ENCODE measurements at places on chromosomes 16 and 17.
A peak's percentile ranks its signal among the peaks of the same experiment; 100 is the strongest.

GRCh38 chr17:35448214-35448898, at the start of gene SLFN13:
Gene SLFN13, minus strand, starts transcription at chr17:35448766. Its CDS starts 3,086 bp downstream, at chr17:35445680.
- DNase-seq = peak; percentile 73

GRCh38 chr17:11935734-11936406, 61.4 kb downstream of the ZNF18 start:
- no peak for DNase-seq

DNA sequence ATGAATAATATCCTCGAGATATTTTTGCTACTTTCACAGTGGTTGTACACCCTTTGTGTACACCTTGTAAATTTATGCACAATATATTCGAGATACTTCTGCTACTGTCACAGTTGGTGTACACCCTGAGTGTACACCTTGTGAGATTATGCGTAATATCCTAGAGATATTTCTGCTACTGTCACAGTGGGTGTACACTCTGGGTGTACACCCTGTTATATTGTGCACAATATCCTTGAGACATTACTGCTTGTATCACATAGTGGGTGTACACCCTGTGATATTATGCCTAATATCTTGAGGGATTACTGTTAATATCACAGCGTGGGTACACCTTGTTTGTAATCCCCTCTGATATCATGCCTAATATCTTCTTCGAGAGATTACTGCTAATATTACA, 7.2 kb upstream of the NUDT7 start:
- DNase-seq = no peak

GRCh38 chr16:47461598-47462266, 601 bp downstream of the PHKB start:
- no peak for DNase-seq

DNA sequence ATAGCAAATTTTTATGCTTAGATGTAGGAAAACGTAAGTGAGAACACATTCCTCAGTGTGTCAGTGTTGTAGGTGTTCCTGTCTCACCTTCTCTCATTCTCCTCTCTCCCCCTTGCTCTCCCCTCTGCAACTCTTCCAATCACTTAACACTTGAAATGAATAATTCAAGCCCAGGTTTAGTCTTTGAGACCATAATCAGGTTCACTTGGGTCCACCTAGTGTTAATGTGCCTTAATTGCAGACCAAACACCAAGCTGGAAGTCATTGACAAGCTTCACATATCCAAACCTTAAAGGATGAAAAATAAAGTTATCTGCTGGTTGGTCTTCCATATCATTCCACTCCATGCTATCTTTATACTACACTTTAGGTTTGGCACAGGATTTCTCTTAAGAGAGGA, 37.0 kb downstream of the STXBP4 start:
- no peak for DNase-seq

DNA sequence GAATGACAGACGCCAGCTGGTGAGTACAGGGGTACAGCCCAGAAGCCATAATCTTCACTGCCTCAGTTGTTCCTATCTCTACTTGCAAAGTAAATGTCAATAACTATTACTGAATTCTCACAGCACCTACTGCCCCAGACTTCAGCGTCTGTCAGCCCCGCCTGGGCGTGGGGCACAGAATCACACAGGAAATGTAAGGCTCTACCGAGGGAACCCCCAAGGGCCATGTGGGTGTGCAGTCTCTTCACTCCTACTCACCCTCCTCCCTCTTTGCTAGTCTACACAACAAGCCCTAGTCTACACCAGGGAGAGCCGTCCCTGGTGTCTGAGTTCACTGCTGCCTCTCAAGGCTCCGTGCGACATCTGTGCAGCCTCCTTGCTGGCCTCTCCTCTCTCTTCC, 4.5 kb downstream of the NPTX1 start:
- no peak for DNase-seq

DNA sequence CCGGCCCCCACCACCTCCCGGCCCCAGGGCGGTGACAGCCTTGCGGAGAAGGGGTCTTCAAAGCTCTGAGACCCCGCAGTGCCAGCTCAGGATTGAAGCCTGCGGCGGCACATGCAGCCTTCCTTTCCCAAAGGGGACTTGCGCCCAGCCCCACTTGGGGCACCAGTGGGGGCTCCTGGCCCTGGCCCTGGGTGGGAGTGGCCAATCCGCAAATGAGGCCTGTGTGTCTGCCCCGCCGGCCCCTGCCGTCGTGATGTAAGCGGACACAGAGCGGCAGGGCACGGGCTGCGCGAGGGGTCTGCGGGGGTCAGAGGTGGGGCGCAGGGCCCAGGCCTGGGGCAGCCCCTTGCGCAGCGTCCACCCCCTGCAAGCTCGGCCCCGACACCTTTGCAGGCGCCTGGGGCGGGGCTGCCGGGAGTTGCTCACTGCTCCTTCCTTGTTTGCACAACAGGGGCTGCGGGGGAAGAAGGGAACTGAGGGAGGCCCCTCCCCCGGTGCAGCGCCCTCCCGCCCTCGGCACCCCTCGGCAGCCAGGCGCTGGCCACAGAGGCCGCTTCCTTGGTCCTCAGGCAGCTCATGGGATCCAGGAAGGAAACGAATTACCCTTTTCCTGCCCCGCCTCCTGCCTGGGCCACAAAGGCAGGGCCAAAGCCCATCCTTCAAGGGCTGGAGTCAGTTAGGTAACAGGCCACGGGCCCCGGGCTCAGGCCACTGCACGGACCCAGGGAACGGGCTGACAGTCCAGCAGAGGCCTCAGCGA, 2.9 kb downstream of the SLC16A3 start:
- no peak for DNase-seq

GRCh38 chr17:57379895-57380434, 123.6 kb downstream of the MSI2 start:
- DNase-seq = no peak

DNA sequence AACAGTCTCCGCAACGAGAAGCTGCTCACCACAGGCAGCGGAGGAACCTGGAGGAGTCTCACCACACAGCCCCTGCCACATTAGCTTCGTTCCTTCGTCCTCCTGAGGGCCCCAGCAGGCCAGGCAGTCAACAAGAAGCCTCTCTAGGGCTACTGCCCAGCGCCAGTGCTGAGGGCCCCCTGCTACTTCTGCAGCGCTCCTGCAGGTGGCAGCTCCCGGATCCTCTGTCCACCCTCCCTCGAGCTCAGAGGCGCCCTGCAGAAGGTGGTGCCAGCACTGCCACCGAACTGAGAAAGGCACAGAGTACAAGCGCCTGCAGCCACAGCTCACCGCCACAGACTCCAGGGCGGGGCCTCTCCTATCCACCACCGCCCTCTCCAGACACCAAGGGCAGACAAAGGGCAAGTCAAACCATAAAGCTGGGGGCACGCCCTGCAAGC, 27.3 kb downstream of the KDM8 start:
- DNase-seq = no peak

DNA sequence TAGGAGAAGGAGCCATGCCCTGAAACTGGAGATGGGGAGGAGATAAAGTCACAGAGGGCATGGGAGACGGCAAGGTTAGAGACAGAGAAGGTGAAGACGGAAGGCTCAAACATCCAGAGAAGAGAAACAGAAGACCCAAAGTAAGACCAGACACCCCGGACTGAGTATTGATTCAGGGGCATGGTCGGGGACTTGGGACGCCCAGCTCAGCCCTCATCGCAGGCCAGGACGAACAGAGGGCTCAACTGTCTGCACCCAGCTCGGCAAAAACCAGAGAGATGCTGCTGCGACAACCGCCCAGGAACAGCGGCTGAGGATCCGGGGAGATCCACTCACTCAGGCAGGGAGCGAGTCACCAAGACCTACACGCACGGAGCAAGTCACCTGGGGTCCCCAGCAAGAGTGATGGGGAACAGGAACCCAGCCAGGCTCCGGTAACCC, 999 bp downstream of the XYLT1 start:
- no peak for DNase-seq

GRCh38 chr16:9275377-9275776, 183.9 kb downstream of the HAPSTR1 start:
- DNase-seq = no peak

DNA sequence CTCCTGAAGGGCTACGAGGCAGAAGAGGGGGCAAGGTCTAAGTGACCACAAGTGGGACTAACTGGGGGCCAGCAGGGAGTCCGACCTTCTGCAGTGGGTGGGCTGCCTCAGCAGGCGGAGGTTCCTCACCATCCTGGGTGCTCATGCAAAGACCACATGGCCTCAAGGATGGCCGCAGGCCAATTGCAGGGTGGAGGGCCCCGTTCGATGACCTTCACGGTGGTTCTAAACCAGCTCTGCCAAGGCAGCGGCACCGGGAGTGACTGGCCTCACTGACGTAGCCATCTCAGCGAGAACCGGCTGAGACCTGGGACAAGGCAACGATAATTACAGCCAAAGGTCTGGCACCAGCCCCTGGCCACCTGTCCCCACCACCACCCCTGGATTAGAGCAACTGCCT, 5.7 kb downstream of the SMIM5 start:
- no peak for DNase-seq
